Erythroblast (primary cell): ENCODE measurements at places on chromosomes 16 and 17.

DNA sequence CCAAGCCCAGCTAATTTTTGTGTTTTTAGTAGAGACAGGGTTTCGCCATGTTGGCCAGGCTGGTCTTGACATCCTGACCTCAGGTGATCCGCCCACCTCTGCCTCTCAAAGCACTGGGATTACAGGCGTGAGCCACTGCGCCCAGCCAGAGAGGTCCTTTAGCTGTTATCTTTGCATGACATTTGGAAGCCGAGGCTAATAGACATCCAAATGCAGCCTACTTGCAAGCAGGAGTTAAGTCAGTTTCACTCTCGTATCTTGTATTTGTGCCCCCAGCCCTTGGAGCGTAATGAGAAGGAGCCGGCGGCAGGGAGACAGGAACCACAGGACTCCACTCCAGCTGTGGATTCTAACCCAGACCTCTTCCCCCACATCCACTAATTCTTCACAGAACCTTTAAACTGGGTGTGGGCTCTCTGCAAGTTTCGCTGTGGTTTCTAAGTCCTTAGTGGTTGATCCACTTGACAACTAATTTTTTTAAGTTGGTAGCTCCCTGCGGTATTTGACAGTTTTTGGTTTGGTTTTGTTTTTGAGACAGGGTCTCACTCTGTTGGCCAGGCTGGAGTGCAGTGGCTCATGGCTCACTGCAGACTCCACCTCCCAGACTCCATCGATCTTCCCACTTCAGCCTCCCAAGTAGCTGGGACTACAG lies 3.1 kb upstream of the CYTH1 start:
- peak; percentile 55 for DNase-seq

DNA sequence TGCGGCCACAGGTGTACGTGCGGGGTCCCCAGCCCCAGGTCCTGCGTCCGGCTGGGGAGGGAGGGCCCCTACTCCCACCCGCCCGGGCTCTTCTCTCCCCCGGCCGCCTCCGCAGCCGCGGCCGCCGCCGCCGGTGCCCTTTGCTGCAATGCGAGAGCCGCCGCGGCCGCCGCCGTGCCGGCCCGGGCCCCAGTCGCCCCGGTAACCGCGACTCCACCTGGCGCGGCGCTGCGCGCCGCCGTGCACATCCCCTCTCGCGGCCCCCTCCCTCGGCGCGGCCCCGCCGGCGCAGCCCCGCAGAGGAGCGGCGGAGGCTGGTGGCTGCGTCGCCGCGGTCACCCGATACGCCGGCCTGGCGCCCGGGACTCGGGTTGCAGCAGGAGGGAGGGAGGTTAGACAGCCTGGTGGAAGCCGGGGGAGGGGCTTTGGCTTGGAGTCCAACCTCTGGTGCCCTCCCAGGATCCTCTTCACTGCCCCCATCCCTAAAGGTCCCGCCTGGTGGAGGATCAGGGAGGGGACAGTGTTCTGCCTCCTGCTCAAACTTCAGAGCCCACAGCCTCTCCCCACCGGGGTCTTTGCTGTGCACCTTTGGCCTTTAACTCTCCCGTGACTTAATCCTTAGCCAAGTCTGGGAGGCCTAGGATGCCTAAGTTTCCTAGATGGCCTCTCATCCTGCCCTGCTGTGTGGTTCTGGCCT lies 32.9 kb downstream of the SRCIN1 start:
- DNase-seq, result no peak

- peak; percentile 14 for DNase-seq
Measured at GRCh38 chr16:10314811-10315210, 71.0 kb upstream of the ATF7IP2 start.

DNA sequence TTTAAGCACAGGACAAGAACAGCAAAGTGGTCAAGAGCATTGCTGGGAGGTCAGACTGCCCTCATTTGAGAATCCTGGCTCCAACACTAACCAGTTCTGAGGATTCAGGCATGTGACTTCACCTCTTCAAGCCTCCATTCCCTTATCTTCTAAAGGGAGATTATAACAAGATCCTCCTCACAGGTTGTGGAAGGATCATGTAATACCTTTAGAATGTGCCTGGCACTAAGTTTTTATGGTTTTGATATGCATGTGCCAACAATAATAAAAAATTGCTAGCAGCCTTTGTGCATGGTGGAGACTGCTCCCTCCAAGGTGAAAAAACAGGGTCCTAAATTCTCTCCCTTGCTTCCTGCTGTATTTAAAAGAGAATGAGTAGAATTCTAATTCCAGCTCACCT lies 36.0 kb upstream of the ADAMTS18 start:
- no peak for DNase-seq
